Upper lobe of left lung (tissue), 6 donors: ENCODE measurements at places on chromosomes 12 and 14. TPM values are rescaled to one million over a fixed set of nuclear protein-coding genes. Genes with fewer than 3 reads are reported as not detected.

- DNase-seq = peak; percentile 79
These were observed 12.0 kb downstream of the SOAT2 start for GRCh38 chr12:53115112-53115890.

- DNase-seq = no peak
These were observed 446.4 kb downstream of the EGLN3 start for GRCh38 chr14:33504246-33505099.

- no peak for DNase-seq
These were observed 479.4 kb upstream of the NOVA1 start for GRCh38 chr14:27077214-27077613.

GRCh38 chr12:13170892-13171490, 25.5 kb upstream of the EMP1 start:
- no peak for DNase-seq

GRCh38 chr12:53830631-53831030, 78.9 kb upstream of the CISTR start:
- DNase-seq = no peak

Gene ERH
- total RNA-seq = 69.8 TPM

Gene POTEM
- total RNA-seq = not detected

Gene PZP
- total RNA-seq = 2.0 TPM

Gene PLCZ1
- total RNA-seq = not detected
